B cell (primary cell): ENCODE measurements at places on chromosomes 7 and 10.

DNA sequence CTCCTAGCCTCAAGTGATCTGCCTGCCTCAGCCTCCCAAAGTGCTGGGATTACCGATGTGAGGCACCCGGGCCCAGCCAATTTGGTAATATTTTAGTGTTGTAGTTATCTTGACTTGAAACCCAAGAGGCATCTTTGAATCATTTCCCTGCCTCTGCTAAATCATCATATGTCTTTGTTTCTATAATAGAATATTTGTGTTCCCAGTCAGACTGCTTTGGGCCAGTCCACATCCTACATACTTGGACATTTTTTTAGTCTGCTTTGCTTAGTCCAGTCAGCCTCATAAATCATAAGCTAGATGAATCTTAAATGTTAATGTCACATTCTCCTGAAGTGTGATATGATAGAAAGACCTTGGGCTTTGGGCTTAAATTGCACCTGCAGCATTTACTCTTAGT, 5.9 kb downstream of the STAM start:
- DNase-seq = no peak

GRCh38 chr10:29009464-29009863, 279.4 kb upstream of the LYZL1 start:
- DNase-seq = no peak

- no peak for DNase-seq
These were observed 8.8 kb downstream of the CHST3 start for GRCh38 chr10:71972746-71973695.

DNA sequence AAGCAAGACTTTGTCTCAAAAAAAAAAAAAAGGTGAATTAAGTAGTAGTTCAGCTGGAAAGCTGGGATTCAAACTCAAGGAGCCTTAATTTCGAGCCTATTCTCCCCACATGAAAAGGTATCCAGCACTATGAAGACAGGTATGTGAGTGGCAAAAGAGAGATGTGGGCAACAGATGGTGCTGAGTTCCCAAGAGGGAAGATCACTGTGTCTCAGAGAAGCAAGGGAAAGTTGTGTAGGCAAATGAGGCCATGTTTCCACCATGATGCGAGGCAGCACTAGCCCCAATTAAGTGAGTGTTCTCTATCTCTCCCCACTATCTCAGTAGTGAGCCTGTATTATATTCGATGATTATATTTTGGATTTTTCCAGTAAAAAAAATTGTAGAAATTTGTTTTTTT, 19.8 kb upstream of the ST7 start:
- no peak for DNase-seq

GRCh38 chr10:30420266-30420665, 13.7 kb upstream of the MAP3K8 start:
- peak; percentile 56 for DNase-seq
